Stimulated activated CD8-positive, alpha-beta memory T cell treated with anti-CD3 and anti-CD28 coated beads, Interleukin-4, amount 100 ng/mL, for 1 hour (primary cell): ENCODE measurements at places on chromosomes 6 and 20.

- DNase-seq, result no peak
Observed at GRCh38 chr6:135994857-135995544, 143.5 kb downstream of the PDE7B start.

DNA sequence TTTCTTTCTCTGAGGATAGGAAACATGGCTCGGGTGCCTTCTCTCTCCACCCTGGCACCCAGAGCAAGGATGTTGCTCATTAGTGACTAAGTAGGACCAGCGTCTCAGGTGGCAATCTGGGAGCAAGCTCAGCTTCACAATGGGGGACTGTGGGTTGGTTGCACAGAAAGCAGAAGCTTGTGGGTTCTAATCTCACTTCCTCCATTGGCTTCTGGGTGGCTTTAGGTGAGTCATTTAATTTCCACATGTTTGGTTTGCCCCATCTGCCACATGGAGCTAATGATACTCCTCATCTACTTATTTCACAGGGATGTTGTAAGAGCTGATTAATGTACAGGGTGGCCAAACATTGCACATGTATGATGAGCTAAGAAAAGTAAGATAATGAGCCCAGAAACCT lies 54.8 kb upstream of the AKIRIN2 start:
- DNase-seq, result peak; percentile 10

GRCh38 chr6:163897669-163898068 lies 483.2 kb downstream of the QKI start:
- DNase-seq, result no peak

- DNase-seq, result no peak
Observed at GRCh38 chr6:42899871-42900270, 16.0 kb upstream of the PTCRA start.

DNA sequence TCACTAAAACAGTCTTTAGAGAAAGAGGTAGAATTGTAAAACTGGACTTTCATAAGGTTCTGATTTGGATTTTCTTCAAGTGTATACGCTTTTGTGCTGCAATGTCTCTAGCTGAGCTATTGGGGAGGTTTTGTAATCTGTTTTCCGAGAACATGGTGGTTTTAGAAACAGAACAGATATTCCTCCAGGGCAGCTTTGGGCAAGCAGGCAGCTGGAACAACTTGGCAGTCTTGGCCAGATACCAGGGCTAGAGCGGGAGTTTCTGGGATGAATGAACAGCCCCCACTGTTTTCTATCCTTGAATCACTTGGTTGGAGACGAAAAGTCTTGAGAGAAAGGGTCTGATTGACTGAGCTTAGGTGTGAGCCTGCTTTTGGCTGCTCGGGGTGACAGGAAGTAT lies 17.1 kb upstream of the ARMC2 start:
- DNase-seq, result no peak

GRCh38 chr20:8837396-8837795 lies 231.5 kb upstream of the PLCB4 start:
- DNase-seq, result no peak
